ENCODE measurements at places on chromosomes 1 and 21. TPM values are rescaled to one million over a fixed set of nuclear protein-coding genes. Genes with fewer than 3 reads are reported as not detected.

GRCh38 chr1:7515175-7515574 lies 255.9 kb upstream of the VAMP3 start:
- H3K27ac ChIP-seq = no peak overlapping the region
- DNase-seq = no peak

Gene ACTL8
- not detected for total RNA-seq

- H3K27me3 ChIP-seq = no peaks in the 10 kb centered on the region
- peaks cover 35% of the 10 kb centered on the region for H3K36me3 ChIP-seq
- peaks cover 34% of the 10 kb centered on the region for H3K4me1 ChIP-seq
- H3K4me3 ChIP-seq = no peak overlapping the region
- no peak for DNase-seq
- H3K27ac ChIP-seq = peak overlapping the region; percentile 24
Observed at GRCh38 chr1:32321712-32322291, 14.2 kb downstream of the MARCKSL1 start.

DNA sequence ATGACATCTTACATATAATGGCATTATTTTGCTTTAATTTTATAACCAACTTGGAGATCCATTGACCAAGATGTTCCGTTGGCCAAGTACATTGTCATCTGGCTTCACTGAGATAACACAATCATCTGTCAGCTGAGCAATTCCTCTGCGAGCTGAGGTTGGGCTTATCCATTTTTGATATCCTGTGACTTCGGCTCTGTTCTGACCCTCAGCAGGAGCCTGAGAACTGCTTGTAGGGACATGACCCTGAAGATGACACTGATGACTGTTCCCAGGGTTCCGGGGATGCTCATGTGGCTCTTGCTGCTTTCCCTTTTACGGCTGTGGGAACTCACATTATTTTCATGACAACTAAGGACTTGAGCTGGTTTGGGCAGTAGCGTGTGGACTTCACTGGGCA lies 51.2 kb downstream of the TLR5 start:
- no peaks in the 10 kb centered on the region for H3K36me3 ChIP-seq
- H3K4me3 ChIP-seq = no peak overlapping the region
- no peaks in the 10 kb centered on the region for H3K4me1 ChIP-seq
- DNase-seq = no peak

DNA sequence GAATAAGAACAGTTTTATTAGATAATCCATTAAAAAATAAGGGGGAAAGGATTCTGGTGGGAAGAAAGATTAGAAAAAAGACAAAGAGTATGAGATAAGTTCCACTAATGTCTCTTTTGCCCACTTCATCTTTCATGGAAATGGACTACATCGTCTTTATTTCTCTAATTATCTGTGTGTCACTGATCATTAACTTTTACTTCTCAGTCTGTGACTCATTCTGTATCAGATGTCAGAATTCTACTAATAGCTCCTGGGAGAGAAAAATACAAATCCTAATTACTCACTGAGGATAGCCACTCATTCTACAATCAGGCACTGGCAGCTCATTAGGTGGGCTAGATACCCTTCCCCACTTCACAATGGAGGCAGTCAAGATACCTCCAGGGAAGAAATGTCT lies 41.7 kb downstream of the ILDR2 start:
- no peak overlapping the region for H3K27ac ChIP-seq
- DNase-seq = no peak
- no peaks in the 10 kb centered on the region for H3K4me1 ChIP-seq
- H3K36me3 ChIP-seq = no peaks in the 10 kb centered on the region

Gene VCAM1
- total RNA-seq = 0.15 TPM

DNA sequence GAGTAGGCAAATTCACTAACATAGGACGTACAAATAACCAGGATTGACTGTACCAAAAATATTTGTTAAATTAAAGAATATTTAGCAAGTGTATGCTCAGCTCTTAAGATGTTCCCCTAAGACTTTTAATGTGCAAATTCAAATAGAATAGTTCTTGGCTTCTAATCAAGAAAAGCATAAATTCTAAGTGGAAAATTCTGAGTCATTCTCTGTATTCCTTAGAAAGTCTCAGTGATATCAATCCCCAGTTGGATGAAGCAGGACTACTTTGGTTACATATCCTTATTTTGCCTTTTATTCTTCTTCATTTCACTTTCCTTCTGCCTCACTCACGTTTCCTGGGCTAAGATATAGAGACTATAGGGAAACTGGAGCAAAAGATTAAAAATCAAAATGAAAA lies 130.2 kb downstream of the IFI44 start:
- H3K27ac ChIP-seq = no peak overlapping the region
- no peaks in the 10 kb centered on the region for H3K36me3 ChIP-seq
- H3K4me3 ChIP-seq = no peak overlapping the region
- no peak for DNase-seq

- H3K4me3 ChIP-seq = no peak overlapping the region
- H3K27ac ChIP-seq = no peak overlapping the region
Observed at GRCh38 chr21:31416465-31416864, 72.4 kb upstream of the TIAM1 start.

DNA sequence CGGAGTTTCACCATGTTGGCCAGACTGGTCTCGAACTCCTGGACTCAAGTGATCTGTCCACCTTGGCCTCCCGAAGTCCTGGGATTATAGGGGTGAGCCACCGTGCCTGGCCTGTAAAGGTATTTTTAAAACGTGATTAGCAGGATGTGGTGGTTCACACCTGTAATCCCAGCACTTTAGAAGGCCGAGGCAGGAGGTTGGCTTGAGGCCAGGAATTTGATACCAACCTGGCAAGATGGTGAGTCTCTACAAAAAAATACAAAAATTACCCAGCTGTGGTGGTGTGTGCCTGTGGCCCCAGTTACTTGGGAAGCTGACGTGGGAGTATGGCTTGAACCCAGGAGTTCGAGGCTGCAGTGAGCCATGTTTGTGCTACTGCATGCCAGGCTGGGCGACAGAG lies 43.3 kb upstream of the SOD1 start:
- H3K4me3 ChIP-seq = no peak overlapping the region
- no peaks in the 10 kb centered on the region for H3K27me3 ChIP-seq
- H3K36me3 ChIP-seq = no peaks in the 10 kb centered on the region

GRCh38 chr1:41677620-41678019 lies 193.1 kb upstream of the EDN2 start:
- no peak overlapping the region for H3K27ac ChIP-seq
- no peak for DNase-seq
- no peak overlapping the region for H3K4me3 ChIP-seq
- H3K4me1 ChIP-seq = peaks cover 67% of the 10 kb centered on the region
- H3K36me3 ChIP-seq = no peaks in the 10 kb centered on the region
